ENCODE measurements at places on chromosomes 4 and X.
A peak's percentile ranks its signal among the peaks of the same experiment; 100 is the strongest.

GRCh38 chr4:72391281-72391680, 177.7 kb downstream of the ADAMTS3 start:
- no peak for DNase-seq

- no peak for DNase-seq
These were observed 1.0 kb downstream of the IDUA start for GRCh38 chr4:987624-988513.

GRCh38 chrX:97531825-97532224, 648.1 kb downstream of the RPA4 start:
- DNase-seq = no peak

GRCh38 chr4:165152527-165152926, 39.9 kb upstream of the TMEM192 start:
- peak; percentile 45 for DNase-seq

DNA sequence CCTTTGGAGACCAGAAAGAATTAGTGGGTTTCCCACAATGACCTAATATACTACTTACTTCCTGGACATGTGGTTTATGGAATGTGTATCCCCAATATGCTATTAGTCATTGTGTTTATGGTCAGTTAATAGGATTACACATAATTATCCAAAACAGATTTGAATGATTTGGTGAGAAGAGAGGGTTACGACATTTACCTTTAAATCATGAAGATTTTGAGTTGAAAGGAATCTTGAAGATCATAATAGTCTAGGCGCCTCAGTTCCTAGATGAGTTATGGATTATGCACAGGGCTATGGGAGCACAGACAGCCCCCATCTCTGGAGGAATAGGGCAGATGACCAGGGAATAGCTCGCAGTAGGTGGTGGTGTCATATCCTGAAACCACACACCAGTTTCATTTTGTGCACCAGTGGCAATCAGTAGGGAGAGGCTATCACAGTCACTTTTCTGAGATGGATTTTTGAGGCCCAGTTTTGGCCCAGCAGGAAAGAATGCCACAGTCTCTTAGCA, 61.3 kb downstream of the SEPTIN11 start:
- DNase-seq = peak; percentile 41

DNA sequence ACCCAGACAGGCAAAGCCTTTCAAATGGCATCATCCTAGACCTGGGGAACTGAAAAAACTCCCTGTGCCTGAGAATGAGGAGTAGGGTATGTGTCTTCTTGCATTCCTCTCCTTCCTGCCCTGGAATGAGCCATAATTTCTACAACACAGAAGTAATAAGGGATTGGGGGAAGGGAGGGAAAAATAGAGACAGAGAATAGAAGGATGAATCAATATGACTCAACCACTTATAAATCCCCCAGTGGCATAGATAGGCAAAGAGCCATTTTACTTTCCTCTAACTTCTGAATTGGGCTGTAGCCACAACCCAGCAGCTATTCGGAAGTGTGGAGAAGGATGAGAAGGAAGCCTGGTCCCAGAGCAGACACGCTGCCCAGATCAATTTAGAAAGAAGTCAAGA, 99.9 kb downstream of the NHS start:
- peak; percentile 47 for DNase-seq

DNA sequence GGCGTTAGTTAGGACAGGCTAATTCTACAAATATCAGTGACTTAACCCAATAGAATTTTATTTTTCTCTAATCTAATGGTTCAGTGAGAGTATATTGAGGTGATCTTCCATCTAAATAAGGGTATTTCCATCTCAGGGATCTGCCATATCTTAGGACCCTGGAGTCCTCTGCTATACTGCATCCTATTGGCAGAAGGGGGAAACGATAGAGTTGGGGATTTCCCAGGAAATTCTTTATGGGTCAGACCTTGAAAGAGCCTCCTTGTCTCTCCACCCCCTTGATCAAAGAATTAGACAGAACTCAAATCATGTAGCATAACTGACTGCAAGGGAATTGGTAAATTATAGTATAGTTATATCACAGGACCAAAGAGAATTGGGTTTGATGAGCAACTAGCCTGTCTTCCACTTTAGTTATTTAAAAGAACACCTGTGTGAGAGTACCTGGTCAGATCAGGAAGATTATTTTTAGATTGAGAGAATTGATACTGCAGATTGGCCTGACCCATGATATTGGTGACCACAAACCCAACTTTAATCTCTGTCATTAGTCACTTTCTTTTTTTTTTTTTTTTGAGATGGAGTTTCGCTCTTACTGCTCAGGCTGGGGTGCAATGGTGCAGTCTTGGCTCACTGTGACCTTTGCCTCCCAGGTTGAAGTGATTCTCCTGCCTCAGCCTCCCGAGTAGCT, 25.6 kb downstream of the SMARCA5 start:
- no peak for DNase-seq

DNA sequence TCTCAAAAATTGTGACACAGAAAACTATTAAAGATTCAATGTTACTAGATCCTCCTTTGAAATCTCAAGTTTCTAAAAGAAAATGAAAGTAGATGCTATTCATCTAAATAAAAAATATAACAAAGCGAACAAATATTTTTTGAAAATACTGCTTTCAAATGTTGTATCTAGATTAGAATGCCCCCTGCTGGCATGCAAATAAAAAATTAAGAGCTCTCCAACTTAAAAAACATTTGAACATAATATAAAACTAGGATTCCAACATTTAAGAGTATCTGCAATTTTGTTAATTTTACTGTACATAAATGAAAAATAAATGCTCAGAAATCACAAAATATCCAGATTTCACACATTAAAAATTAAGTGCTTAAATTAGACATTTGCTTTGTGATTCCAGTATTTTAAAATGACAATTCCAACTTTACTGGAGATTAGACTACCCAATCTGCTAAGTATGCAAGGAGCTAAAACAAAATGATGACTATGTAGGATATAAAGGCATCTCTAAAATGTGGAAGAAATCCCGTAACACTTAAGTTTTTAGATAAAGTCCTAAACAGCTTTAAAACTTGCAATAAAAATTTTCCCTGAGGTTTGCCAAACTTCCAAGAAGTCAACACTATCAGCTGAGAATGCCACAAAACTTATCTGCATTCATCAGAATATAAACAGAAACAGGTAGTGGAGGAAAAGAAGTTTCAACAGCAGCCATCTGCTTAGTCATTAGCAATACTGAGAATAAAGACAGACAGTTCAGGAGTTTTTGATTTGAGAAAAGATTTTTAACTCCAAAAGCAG, 32.7 kb downstream of the DHX15 start:
- DNase-seq = no peak

DNA sequence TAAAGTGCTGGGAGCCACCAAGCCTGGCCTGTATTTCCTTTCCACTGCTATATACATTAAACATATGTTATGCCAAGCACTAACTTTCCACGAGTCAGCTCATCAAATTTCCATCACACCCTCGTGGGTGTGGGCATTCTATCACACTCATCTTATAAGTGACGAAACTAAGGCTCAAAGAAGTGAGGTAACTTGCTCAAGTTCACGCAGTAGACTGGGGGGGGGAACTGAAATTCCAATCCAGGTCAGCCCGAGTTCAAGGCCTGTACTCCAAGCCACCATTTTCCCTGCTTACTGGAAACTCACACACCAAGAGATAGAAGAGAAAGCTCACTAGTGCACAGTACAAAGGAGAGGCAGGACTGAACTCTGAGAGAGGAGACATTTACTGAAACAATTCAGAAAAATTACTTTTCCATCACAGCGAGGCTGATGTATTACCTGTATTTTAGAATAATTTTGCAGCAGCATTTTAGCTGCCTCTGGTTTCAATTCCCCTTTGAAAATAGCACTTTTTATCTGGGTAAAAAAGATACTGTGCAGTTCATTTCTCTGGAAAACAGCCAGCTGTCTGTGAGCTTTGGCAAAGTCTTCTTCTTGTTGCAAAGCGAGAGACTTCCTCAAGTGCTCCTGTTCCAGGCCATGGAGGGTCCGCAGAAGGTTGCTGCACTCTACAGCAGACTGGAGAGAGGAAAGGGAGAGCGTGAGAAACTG, 76.8 kb downstream of the EVC2 start:
- DNase-seq = no peak

GRCh38 chr4:174120446-174121295, 162.8 kb downstream of the FBXO8 start:
- DNase-seq = peak; percentile 71

- DNase-seq = peak; percentile 49
These were observed 113.9 kb upstream of the VAMP7 start for GRCh38 chrX:155767051-155767875.

- no peak for DNase-seq
These were observed 9.2 kb upstream of the BMP3 start for GRCh38 chr4:81021142-81021944.

DNA sequence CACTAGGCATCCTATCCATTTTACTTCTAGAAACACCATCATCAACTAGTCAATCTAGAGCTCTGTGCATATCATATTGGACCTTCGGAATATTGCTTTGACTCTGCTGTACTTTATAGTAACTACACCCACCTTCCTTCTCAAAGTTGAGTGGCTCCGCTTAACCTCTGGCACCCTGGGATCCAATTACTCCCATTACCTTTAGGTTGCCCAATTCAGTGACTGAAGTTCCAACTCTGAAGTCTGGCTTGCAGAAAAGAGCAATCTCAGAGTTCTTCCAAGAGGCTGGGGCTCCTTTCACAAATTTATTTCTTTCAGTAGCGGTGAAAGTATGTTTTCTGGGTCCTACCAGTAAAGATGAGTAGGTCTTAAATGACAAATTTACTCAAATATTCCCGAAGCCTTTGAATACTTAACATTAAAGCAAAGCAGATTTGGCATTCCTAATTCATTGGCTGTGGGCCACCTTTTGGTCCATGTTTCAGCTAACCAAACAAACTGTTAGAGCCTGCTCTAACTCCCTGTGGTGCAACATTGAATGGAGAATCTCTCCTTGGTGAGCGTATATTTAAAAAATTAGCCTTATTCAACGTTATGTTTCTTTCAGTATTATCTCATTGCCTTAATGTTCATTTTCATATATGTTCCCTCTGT, 1215.8 kb downstream of the RAPGEF2 start:
- no peak for DNase-seq

GRCh38 chrX:109952050-109952449, 50.9 kb upstream of the TMEM164 start:
- no peak for DNase-seq

- no peak for DNase-seq
These were observed 2.9 kb downstream of the GRIA2 start for GRCh38 chr4:157223456-157223855.

- DNase-seq = peak; percentile 82
These were observed 63.8 kb upstream of the STS start for GRCh38 chrX:7083468-7084396.

DNA sequence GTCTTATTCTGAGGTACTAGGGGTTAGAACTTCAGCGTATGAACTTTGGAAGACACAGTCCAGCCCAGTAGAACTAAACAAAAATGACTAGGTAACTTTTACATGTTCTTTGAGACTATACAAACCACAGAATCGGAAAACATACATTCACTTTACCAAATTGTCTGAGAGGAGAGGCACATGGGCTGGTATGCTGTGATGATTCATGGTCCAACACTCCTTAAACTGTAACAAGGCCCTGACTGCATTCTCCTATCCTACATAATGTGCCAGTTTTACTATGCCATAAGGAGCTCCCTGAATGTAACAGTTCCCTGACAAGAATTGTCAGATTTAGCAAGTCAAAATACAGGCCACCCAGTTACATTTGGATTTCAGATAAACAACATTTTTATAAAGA, 640.0 kb downstream of the RAB28 start:
- DNase-seq = no peak

GRCh38 chr4:79913581-79913980, 159.4 kb downstream of the ANTXR2 start:
- DNase-seq = peak; percentile 39

DNA sequence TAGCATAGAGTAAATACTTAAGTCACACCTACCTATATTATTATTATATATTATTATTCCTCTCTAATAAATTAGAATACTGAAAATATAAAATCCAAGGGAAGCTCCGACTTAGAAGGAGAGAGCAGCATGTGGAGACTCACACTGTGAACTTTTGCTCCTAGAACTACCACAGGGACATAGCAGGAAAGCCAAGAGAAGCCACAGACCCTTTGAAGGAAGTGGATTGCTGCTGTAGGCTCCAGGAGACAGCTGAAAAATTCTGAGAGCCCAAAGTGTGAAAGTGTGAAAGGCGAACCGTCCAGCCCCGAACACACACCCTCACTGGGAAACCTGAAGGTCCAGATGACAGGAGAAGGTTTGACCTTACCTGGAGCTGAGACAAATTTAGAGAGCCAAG, 177.0 kb downstream of the FAM13A start:
- no peak for DNase-seq

GRCh38 chr4:142519342-142519741, 326.8 kb downstream of the INPP4B start:
- no peak for DNase-seq

GRCh38 chrX:40097504-40098263, at the start of gene BCOR:
TSS of gene BCOR (minus strand) at chrX:40097958. CDS start at chrX:40077929, 20,029 bp downstream.
- DNase-seq = no peak

DNA sequence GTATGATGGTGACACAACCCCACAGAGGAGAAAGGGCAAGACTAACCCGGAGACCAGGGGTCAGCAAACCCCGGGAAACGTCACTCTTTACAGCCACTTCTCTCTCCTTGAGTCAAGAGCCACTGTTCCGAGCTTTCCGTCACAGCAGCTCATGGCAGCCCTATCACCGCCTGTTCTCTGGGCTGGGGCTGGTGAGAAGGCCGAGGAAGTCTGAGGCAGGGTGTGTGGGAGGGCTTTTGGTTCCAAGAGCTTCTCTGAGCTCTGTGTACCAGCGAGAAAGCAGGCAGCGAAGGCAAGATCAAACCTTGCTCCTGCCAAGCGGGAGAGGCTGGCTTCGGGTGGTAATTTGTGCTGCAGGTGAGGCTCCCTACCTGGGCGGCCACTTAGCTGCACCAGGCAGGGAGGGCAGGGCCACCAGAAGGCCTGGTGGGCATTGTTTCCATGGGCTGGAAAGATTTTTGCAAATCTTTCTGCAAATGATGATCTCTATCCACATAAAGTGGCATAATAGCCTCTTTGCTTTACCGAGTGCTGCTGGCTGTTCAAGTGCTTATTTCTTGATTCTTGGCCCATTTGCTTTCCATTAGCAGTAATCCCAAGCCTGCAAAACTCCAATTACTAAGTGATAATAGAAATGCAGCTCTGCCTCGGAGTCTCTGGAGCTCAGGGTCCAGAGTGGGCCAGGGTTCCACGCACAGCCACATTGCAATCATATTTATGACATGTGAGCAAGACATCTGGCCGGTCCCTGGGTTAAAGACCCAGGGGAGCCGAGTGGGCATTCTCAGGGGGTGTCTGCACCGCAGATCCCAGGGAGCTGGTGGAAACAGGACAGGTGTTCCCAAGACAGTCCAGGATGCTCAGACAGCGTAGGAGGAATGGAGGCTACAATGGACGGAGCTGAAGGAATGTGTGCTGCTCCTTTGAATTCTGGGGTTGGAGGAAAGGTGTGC, 41.5 kb downstream of the DCTD start:
- no peak for DNase-seq

GRCh38 chr4:81471298-81471587, 464 bp downstream of the RASGEF1B start:
- DNase-seq = no peak

GRCh38 chrX:150360331-150360730, 2.8 kb upstream of the MAMLD1 start:
- no peak for DNase-seq
